Activated CD4-positive, alpha-beta T cell treated with anti-CD3 and anti-CD28 coated beads for 48 hours (primary cell): ENCODE measurements at places on chromosomes 11 and 22.
A peak's percentile ranks its signal among the peaks of the same experiment; 100 is the strongest.

DNA sequence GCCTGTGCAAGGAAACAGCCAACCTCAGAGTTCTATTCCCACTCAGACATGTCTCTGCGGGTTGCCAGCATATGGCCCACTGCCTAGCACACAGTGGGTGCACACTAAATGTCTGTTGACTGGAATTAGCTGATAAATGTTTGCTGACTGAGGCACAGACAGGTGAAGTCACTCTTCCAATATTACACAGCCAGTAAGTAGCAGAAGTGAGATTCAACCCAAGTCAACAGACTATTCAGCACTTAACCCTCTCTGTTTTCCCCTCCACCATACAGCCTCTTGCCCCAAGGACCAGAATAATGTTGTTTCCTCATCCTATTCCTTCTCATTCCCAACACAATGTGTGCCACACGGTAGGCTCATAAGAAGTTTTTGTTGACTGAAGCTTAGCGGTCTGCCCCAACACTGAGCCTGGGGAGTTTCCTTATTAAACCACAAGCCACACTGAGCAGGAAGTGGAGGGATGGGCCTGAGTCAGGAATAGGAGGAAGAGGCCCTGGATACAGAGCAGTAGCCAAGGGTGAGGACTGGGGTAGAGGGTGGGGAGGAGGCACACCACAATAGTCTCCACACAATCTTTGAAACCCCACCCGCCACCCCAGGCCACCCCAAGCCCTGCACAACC lies 15.7 kb upstream of the IL10RA start:
- peak; percentile 48 for DNase-seq

DNA sequence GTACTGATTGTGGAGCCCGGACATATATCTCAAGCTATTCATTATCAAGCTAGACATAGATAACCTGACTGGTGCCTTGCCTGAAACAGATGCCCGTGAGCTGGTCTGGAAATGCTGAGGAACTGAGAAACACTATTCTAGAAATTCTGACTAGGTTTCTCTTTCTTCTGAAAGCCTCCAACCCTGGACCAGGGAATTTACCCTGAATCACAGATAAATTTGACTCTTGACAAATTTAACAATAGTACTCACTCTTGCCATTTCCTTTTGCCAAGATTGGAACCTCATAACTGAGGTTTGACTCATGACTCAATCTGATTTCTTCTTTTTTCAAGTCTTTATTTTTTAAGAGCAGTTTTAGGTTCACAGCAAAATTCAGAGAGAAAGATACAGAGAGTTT lies 189.6 kb upstream of the SYN3 start:
- DNase-seq, result peak; percentile 3

- no peak for DNase-seq
Measured at GRCh38 chr11:124961972-124962609, 8.1 kb downstream of the CCDC15 start.

- DNase-seq, result no peak
Measured at GRCh38 chr11:131837562-131837961, 467.1 kb downstream of the NTM start.

DNA sequence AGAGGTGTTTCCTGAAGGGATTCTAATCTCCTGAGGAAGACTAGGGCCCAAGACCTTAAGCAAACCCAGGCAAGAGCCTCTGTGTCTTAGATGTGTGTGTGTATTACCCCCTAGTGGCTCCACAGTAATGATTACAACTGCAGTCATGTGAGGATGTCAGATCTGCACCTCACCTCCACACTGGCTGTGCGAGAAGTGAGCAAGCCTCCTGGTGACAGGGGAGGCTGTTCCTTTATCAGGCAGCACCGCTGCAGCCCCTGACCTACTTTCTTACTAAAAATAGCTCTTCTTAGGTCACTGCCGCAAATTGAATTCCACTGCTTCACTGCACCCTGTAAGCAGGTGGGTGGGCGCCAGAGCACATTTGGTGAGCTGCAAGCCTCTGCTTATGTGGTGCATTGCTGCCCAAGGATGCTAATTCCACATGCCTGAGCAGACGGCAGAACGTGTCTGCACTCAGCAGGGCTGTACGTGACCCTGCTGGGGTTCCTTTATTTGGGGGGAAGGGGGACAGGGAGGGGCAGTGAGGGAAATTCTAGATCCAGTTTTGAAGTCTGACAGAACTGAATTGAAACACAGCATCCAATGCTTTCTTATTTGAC lies 112.4 kb downstream of the KCNC1 start:
- DNase-seq, result no peak

- no peak for DNase-seq
Measured at GRCh38 chr22:37994049-37994448, 9.7 kb upstream of the SOX10 start.

GRCh38 chr22:25795478-25795877 lies 53.5 kb downstream of the MYO18B start:
- no peak for DNase-seq

DNA sequence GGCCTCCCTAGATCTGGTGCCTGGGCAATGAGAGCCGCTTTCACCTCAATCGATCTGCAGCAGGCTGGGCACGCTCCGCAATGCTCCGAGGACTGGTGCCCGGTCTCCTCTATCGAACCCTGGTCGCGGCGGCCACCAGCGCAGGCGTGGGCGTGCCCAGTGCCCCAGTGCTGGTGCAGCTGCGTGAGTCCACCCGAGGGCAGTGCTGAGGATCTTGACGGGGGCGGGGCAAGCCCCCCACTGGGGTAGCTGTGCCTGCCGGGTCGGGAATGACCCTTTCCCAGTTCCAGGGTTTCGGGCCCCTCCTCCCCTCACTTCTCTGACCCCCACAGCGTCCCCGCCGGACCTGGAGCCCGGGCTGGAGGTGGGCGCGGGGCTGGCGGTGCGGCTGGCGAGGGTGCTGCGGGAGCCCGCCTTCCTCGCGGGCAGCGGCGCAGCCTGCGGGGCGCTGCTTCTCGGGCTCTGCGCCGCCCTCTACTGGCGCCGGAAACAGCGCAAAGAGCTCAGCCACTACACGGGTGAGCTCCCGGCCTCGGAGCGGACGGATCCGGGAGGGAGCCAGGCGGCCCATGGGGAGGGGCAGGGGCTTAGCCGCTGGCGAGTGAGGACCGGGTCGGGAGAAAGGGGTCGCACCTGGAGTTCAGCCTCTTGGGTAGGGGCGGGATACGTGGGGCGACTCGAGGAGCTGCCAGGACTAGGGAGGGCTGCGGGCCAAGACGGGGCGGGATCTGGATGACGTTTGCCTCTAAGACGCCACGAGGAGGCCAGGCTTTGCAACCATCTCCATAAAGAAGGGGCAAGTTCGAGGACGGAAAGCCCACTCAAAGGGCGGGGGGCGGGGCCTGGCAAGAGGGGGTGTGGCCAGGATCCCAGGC lies 10.9 kb downstream of the ROBO3 start:
- peak; percentile 84 for DNase-seq

GRCh38 chr11:34192481-34193401 lies 87.3 kb downstream of the NAT10 start:
- DNase-seq, result peak; percentile 54

DNA sequence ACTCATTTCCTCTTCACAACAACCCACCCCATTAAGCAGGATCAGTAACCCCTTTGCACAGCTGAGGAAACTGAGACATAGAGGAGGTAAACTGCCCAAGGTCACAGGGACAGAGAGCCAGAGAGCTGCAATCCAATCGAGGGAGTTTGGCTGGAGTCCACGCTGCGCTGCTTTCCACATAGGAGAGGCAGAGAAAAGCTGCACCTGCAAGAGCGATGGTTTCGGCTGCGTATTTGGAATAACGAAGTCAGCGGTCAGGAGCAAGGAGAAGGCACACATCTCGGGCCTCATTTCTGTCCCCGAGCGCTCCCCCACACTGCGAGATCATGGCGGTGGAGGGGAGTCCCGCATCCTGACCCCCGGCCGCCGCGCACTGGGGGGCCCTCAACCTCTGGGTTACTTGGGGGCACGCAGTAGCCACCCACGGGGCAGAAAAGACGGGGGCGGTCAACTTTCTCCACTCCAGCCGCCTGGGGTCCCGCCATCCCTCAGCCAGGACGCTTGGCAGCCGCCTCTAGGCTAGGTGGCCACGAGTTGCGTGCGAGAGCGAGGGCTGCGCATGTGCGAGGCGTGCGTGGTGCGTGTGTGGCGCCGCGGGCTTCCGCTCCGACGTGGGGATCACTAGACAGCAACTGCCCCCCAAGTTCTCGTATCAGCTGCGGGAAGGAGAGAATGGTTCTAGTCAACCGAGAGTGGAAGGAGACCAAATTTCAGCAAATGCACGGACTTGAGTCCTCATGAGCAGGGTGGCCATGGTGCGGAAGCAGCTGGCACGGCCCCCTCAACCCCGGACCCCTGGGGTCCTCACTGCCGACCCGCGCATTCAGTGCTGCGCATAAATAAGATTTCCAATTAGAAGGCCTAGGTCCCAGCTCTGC lies 42.3 kb upstream of the CLDN5 start:
- no peak for DNase-seq

DNA sequence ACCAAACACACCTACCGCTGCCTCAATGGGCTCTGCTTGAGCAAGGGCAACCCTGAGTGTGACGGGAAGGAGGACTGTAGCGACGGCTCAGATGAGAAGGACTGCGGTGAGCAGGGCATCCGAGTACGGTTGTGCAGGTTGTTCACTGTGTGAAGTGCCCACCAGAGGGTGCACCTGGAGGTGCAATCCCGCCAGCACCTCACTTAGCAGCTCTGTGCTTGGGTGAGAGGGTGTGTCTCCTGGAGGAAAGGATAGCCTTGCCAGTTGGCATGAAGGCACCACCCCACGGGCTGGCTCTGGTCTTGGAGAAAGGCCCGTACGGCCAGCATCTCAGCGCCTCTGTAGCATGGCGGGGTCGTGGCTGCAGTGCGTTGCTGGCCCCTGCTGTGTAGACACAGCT lies 39.4 kb downstream of the ST14 start:
- no peak for DNase-seq

- DNase-seq, result no peak
Measured at GRCh38 chr22:49037701-49038245, 789.9 kb downstream of the BRD1 start.

DNA sequence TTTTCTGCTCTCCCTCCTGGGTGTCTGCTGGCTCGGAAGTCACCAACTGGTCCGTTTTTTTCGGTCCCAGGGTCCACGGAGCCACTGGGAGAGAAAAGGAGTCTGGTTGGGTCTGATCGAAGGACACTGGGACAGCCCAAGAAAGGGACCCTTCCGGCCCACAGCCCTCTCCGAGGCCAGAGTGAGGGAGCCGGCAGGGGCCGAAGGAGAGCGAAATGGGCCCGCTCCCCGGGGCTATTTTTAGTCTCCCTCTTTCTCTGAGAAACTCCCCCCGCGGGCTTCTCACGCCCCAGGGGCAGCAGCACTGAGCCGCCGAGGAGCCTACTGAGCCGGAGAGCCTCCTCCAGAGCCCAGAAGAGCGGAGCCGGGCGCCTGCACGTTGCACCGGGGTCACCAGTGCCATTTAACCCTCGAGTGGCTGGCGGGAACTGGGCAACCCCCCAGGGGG lies 1.9 kb downstream of the ESAM start:
- no peak for DNase-seq

DNA sequence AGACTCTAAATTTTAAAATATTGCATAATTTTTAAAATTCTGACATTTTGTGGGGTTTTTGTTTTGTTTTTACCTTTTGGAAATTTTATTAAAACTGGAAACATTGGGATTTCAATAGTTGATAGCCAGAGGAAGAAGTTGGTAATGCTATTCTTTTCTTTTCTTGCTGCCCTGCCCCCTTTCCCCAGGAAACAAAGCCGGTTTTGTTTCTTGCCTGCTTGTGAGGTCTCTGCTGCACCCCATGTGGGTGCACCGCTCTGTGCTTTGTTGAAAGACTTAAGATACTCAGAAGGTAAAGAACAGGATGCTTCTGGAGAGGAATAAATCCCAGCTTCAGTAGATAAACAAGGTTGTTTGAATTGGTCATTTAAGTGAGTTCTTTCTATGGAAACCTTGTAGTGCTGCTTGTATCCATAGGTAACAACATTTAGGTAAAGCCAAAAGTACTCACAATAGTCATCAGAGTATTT lies 87.5 kb downstream of the YAP1 start:
- DNase-seq, result no peak

- no peak for DNase-seq
Measured at GRCh38 chr11:76997512-76997911, 36.7 kb upstream of the B3GNT6 start.

- DNase-seq, result no peak
Measured at GRCh38 chr11:34747251-34747650, 126.4 kb downstream of the EHF start.
